Naive thymus-derived CD4-positive, alpha-beta T cell (primary cell): ENCODE measurements at places on chromosomes 7 and 10. TPM values are rescaled to one million over a fixed set of nuclear protein-coding genes. Genes with fewer than 3 reads are reported as not detected.
A peak's percentile ranks its signal among the peaks of the same experiment; 100 is the strongest.

GRCh38 chr10:73493781-73494180 lies 2.0 kb downstream of the PPP3CB start:
- no peaks in the 10 kb centered on the region for H3K27me3 ChIP-seq
- H3K36me3 ChIP-seq: no peaks in the 10 kb centered on the region
- H3K4me3 ChIP-seq: no peak overlapping the region
- H3K27ac ChIP-seq: peak overlapping the region; percentile 39
- peaks cover 24% of the 10 kb centered on the region for H3K4me1 ChIP-seq

- H3K27ac ChIP-seq: no peak overlapping the region
- H3K36me3 ChIP-seq: no peaks in the 10 kb centered on the region
- no peak for DNase-seq
- H3K27me3 ChIP-seq: no peaks in the 10 kb centered on the region
- H3K4me1 ChIP-seq: peaks cover 63% of the 10 kb centered on the region
Observed at GRCh38 chr7:55536619-55537457, 35.5 kb downstream of the VOPP1 start.

GRCh38 chr7:111789870-111790269 lies 227.6 kb upstream of the IMMP2L start:
- H3K4me3 ChIP-seq: no peak overlapping the region
- no peaks in the 10 kb centered on the region for H3K36me3 ChIP-seq
- H3K27ac ChIP-seq: no peak overlapping the region
- DNase-seq: no peak
- no peaks in the 10 kb centered on the region for H3K4me1 ChIP-seq

DNA sequence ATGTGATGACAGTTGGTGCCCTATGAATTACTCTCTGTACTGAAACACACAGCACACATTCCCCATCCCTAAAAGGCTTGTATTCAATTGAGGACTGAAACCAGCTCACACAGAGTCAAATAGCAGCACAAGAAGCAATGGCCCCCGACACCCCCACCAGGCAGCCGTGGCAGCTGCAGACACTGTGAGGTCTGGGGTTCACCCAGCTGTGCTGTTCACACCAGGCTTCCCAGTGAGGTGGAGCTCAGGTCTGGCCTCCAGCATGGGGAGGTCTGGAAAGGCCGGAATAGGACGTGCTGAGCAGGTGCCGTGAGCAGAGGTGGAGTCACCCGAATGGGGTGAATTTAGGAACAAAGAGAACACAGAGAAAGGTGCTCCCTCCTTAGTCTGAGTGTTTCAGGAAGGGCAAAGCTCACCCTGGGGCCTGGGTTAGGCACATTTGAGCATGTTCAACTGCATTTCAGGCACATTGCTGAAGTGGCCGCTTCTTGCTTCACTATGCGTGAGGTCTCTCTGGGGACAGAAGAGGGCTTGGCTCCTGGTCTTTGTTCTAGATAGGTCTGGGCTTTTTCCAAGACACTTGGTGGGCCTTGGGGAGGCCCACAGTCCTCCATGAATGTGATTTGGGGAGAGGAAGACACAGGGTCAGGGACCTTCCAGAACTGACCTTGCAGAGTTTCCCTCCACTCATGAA lies 41.1 kb downstream of the C10orf120 start:
- DNase-seq: no peak
- H3K27me3 ChIP-seq: no peaks in the 10 kb centered on the region
- H3K4me3 ChIP-seq: no peak overlapping the region
- H3K36me3 ChIP-seq: no peaks in the 10 kb centered on the region

DNA sequence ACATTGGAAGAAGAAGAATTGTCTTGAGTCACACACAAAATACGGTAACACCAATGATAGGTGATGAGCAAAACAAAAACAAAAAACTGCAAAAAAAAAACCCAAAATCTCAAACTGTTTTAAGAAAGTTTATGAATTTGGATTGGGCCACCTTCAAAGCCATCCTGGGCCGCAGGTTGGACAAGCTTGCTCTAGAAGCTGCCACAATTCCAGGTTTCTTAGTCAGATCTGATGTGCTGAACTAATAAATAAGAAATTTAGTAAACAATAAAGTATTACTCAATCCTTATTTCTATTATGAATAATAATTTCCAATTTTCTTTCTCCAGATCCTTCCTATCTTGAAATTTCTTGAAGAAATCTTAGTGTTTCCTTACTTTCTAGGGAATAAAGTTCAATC lies 10.0 kb downstream of the WASL start:
- no peaks in the 10 kb centered on the region for H3K27me3 ChIP-seq
- no peaks in the 10 kb centered on the region for H3K36me3 ChIP-seq
- no peak overlapping the region for H3K27ac ChIP-seq
- no peak overlapping the region for H3K4me3 ChIP-seq
- DNase-seq: no peak

DNA sequence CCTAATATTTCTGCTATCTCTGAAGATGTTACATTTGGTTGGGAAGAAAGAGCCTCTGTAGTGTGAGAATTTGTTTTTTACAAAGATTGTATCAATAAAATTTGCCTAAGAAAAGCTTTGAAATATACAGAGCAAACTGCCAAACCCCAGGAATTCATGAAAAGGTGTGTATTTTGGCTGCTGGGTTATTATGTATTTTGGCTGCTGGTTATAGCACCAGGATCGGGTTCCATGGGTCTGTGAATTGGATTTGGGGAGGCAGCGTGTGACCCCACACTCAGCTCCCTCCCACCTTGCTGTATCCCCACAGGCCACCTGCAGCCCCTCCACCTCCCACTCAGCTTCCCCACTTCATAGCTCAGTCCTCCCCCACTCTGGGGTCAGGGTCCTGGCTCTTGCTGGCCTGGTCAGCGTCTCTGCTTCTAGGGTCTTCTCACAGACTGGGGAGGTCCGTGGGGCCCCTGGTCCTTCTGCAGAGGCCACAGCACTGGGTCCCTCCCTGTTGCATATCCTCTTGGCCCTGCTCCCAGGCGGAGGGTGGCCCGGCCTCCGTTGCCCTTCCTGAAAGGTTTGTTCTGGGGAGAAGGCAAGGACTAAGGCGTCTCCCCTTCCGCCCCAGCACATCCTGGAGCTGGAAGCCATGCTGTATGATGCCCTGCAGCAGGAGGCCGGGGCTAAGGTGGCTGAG lies 24.0 kb upstream of the DPYSL4 start:
- no peak for DNase-seq
- peak overlapping the region; percentile 80 for H3K27ac ChIP-seq
- H3K27me3 ChIP-seq: no peaks in the 10 kb centered on the region
- H3K36me3 ChIP-seq: no peaks in the 10 kb centered on the region

DNA sequence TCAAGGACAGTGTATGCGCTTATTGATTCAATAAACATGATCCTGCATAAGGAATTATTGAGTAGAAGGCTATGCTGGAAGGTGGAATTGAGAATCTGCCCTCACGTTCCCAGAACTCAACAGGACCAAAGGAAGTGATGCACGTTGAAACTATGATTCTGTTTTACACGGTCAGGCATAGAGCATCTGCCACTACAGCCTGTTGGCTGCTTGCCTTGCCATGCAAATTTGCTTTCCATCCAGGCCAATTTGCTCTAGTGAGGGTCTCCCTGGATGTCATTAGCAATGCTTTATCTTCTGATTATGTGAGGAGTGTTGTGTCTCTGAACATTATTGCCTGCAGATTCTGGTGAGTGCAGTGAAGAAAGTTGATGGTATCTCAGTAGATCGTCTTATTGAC lies 132.9 kb downstream of the ADRA2A start:
- no peak for DNase-seq
- H3K4me1 ChIP-seq: no peaks in the 10 kb centered on the region
- no peak overlapping the region for H3K4me3 ChIP-seq
- no peaks in the 10 kb centered on the region for H3K36me3 ChIP-seq
- H3K27ac ChIP-seq: no peak overlapping the region

DNA sequence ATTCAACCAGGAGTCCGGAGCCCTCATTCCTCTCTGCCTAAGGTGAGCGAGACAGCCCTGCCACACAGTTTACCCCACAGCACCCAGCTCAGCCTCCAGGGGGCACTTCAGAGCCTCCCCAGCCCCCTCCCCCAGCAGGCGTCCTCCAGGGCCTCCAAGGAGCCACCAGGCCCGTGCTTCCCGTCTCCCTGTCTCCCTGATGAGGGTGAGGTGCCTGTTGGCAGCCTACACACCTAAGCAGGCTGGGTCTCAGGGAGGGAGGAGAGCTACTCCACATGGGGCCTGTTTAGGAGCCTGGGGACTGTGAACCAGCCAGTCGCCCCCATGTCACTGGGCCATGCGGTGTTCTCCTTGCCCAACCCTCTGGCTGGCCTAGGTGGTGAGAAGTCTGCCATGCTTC lies 28.9 kb upstream of the TRIM8 start:
- peaks cover 50% of the 10 kb centered on the region for H3K36me3 ChIP-seq
- H3K27ac ChIP-seq: no peak overlapping the region
- no peaks in the 10 kb centered on the region for H3K27me3 ChIP-seq
- no peak overlapping the region for H3K4me3 ChIP-seq

DNA sequence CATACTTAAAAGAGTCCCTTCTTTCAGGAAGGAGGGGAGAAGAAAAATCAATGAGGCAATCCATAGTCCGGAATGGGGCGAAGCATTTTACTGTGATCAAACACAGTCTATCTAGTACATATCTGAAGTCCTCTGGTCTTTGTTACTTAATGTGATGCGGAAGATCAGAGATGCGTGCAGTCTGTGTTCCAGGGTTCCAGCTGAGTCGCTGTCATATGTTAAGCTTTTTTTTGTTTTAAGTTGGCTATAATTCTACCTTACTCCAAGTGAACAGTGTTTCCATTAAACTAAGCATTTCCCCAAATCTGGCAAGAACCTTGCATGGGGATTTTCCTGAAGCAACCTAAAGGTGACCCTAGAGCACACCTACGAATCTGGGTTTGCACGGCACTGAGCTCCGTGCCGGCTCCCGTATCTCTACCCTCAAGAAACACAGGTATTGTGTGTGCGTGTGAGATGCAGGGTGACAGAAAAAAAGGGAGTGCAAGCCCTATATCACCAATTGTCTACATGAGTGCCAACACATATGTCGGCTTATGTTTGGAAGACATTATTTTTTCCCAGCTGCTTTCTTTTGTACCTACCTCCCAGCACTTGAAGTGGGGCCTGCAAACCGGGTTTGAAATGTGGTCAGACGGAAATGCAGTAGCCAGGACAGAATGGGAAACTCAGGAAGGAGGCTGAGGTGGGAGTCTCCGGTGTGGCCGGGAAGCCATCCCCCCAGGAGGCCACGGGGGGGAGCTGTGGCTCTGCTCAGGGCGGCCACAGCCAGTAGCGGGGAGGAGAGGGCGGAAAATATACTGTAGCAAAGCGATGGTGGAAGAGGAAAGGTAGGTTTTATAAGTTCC lies 435.8 kb upstream of the MGMT start:
- no peaks in the 10 kb centered on the region for H3K36me3 ChIP-seq
- DNase-seq: peak; percentile 32
- H3K27ac ChIP-seq: no peak overlapping the region

DNA sequence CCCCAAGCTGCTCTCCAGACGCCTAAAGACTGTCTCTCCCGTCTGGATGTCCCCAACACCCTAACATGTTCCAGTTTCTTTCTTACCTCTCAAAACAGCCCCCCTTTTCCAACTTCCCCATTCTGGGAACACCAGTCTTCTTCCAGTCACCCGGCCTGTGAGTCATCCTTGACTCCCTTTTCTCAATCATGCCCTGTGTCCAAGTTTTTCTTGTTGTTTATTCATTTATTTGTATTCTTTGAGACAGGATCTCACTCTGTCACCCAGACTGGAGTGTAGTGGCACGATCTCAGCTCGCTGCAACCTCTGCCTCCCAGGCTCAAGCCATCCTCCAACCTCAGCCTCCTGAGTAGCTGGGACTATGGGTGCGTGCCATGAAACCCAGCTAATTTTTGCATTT lies 15.6 kb downstream of the SNX10 start:
- H3K27ac ChIP-seq: no peak overlapping the region
- no peak for DNase-seq
- no peak overlapping the region for H3K4me3 ChIP-seq
- no peaks in the 10 kb centered on the region for H3K36me3 ChIP-seq

- H3K36me3 ChIP-seq: no peaks in the 10 kb centered on the region
- no peaks in the 10 kb centered on the region for H3K27me3 ChIP-seq
- no peak overlapping the region for H3K4me3 ChIP-seq
Observed at GRCh38 chr10:98589691-98590090, 143.0 kb upstream of the HPS1 start.

- peaks cover 9% of the 10 kb centered on the region for H3K4me1 ChIP-seq
- DNase-seq: peak; percentile 53
- H3K27me3 ChIP-seq: no peaks in the 10 kb centered on the region
- H3K36me3 ChIP-seq: no peaks in the 10 kb centered on the region
- peak within 1 kb of the TSS; percentile 79 for H3K4me3 ChIP-seq
- H3K27ac ChIP-seq: peak within 1 kb of the TSS; percentile 85
Observed at GRCh38 chr10:132397036-132397541, at the start of gene PWWP2B. PWWP2B (plus strand) TSS chr10:132397200; CDS start chr10:132397227, 27 bp downstream.

DNA sequence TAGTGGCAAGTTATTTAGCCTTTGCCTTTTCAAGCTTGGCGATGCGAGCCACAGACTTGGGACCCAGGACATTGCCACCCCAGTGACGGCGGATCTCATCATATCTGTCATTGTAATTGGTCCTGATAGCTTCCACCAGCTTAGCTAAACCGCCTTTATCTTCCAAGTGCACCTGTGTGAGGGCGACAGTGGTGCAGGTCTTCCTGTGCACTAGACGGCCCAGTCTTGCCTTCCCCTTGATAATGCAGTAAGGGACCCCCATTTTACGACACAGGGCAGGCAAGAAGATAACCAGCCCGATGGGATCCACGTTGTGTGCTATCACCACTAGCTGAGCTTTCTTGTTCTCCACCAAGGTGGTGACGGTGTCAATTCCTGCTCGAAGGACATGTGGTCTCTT lies 99.6 kb upstream of the ITGB1 start:
- no peak overlapping the region for H3K27ac ChIP-seq
- DNase-seq: no peak
- H3K36me3 ChIP-seq: no peaks in the 10 kb centered on the region
- no peaks in the 10 kb centered on the region for H3K4me1 ChIP-seq
- H3K27me3 ChIP-seq: no peaks in the 10 kb centered on the region

Gene GNAT3
- total RNA-seq: not detected

Gene CCL24
- total RNA-seq: not detected

Gene SPDYE2B
- not detected for total RNA-seq

Gene TMEM196
- not detected for total RNA-seq

Gene PTPRZ1
- not detected for total RNA-seq

Gene CYREN
- total RNA-seq: 49.5 TPM

Gene STK32C
- 11.8 TPM for total RNA-seq

Gene PNLIPRP1
- total RNA-seq: not detected
